NCI-H1417 (cell line): ENCODE measurements at places on chromosomes 5 and 9.
A peak's percentile ranks its signal among the peaks of the same experiment; 100 is the strongest.

DNA sequence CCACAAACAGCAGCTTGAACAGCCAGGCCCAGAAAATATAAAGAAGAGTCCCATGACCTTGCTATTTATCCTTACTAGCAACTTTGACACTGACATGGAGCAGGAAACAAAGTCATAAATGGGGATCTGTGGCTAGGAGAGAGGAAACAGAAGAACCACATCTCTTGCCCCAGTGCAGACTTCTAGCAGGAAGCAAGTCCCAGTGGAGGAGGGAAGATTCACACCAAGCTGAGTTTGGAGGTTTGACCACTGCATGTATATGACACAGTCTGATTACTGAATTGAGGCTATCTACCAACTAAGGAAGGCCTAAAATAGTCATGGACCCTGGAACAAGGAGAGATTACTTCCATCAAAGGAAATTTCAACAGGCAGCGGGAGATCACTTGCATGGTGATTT, 51.4 kb downstream of the CDH6 start:
- no peak for DNase-seq

- peak; percentile 69 for DNase-seq
Measured at GRCh38 chr9:110714314-110714713, 45.7 kb downstream of the MUSK start.

DNA sequence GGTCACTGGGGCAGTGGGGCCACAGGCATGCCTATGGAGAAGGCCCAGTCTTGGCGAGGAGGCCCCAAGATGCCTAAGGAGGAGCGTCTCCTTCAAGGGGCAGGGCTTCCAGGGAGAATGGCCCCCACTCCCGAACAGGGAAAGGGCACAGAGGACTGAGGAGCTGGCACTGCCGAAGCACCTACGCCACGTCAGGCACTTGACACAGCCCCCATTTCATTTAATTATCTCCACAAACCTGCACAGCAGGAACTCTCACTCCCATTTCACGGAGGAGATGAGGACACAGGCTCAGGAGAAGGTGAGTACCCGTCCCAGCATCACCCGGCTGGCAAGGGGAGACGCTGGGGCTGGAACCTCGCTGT, 26.0 kb downstream of the EGR1 start:
- DNase-seq: no peak

DNA sequence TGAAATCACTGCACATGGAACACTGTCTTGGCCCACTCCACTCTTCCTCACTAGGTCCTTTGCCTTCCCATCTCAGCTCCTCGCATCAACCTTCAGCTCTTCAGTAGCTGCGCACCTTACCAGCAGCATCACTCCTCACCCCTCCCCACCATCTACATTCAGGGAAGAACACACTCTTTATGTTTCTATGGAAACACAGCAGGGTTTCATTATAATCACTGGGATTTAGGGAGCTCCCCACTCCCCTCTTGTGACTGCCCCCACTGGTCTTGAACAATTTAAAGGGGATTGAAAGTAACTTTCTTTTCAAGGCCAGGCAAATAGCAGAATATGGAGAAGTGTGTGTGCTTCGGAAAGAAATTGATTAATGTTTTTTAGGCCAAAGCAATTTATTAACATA, 111.2 kb downstream of the INSYN2B start:
- DNase-seq: peak; percentile 2

DNA sequence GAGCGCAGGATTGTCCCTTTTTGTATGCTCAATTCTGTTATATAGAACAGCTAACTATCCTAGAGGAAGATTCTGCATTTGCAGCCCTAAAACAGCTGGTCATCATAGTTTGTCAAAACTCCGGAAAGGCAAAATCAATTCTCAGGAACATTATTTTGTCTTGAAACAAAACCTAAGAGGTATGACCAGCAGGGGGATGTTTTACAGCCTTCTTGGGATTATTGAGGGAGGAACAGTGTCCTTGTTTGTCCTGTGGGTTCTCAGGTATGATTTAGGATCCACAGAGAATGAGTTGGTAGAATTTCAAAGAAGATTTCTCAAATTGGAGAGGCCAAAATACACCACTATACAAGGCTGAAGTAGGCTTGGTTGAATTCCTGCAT, 136.4 kb downstream of the ZSWIM6 start:
- no peak for DNase-seq

DNA sequence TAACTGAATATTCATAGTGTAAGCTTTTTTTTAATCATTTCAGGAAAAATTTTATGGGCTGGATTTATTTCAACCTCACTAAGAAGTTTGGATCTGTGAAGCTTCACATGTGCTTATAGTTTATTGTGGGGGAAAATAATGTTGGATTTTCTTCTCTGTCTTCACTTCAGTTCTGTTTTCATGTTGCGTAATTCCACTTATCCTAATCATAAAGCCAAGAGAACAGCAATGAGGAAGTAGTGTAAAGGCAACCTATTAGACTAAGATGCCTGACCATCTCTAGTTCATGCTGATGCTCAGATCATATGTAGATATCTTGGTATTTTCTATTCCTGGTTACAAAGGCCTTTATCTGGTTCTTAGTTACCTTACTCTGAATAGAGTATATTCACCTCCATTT, 50.0 kb downstream of the CD180 start:
- DNase-seq: no peak
